ENCODE measurements at places on chromosomes 4 and X.

DNA sequence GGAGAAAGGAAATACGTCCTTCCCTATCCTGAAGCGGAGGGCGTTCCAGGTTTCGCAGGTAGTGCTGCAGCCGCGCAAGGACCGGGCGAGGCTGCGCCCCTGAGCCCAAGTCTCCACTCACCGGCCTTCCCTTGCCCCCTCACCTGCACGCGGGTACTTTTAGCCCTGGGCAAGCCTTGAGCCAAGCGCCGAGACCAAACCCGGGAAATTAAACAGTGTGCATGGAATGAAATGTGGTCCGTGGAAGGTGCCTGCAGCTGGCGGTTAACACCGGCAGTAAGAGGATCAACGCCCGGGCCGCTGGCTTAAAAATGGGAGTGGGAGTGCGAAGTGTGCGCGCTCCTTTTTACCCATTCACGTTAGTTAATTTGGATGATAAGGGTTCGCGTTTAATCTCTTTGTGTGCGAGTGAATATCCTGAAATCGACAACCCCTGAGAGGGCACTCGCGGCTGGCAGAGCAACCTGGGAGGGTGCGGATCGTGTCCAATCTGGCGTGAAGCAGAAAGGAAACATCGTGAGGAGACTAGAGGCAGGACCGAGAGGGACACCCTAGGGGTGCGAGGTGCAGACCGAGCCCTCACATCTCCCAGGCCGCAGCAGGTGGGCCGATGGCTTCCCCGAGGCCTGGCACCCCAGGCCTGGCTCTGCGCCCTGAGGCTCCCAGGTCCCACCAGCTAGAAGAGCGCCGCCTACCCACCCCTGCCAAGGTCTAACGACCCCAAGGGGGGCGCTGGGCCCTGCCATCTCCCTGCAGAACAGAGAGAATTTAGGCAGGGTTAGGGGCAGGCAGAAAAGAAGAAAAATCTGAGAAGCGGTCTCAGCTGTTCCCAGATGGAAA, 2.0 kb upstream of the HELT start:
- no peak for DNase-seq

GRCh38 chr4:82373486-82373815, 340 bp downstream of the HNRNPD start:
- DNase-seq, result no peak

DNA sequence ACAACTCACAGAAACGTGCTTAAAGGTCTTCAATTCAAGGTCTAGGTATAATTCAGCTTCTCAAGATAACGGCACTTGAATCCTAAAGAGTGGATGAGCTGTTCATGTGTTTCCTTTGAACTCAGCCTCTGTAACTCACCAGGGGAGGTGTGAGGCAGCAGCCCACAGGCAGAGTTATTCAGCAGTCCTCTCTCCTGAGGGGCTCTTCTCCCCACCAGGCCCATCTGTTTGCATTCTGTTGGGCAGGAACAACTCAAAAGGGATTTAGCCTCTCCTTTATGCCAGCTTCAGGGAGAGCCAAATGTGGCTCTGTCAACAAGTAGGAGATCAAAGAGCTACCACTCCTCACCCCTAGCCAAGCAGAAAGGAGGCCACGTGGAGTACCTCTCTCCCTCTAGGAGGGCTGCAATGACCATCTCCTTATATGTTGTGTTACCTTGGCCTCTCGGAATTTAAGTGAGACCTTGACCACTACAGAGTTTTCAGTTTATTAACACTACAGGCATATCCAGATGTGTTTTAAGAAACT, 151.2 kb downstream of the SPATA18 start:
- no peak for DNase-seq

DNA sequence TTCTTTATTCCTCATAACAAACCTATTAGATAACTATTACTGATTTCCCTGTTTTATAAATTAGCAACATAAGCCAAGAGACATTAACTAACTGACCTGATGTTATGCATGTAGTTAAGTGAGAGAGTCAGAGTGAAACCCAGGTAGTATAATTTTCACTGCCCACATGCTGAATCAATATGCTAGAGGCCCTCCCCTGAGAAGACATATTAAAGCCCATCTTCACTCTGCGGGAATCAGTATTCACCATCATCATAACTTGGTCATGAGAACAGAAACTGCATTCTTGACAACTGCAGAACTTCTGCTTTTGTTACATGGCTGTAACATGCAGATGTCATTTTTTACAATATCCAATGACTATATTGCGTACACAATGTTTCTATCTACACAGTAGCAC, 1324.3 kb downstream of the ARAP2 start:
- DNase-seq, result no peak

DNA sequence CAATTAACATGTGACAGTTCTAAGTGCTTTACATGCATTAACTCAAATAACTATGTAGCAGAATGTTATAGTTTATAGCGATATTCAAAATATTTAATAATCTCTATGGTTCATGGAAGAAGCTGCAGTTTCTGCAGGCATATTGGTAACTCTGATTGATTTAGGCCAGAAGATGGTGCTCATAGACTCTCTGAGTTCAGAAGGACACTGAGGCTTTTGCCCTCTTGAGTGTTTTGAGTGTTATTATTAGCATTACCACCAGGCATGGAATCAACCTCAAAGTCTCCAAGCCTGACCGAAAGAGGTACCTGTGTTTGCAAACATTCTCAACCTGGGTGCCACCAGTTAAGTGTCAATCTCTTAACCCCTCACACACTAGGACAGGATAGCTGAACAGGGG, 792.3 kb upstream of the PCDH7 start:
- no peak for DNase-seq

GRCh38 chr4:6773616-6774540, 8.6 kb upstream of the KIAA0232 start:
- DNase-seq, result peak; percentile 19

All from fibroblast of gingiva (primary cell).